Transverse colon (tissue), 4 donors: ENCODE measurements at places on chromosomes 4 and X. TPM values are rescaled to one million over a fixed set of nuclear protein-coding genes. Genes with fewer than 3 reads are reported as not detected.

The NUP62CL gene
- total RNA-seq = 6.4 TPM

The ETFDH gene
- 120 TPM for total RNA-seq

The SLC26A1 gene
- total RNA-seq = 4.1 TPM

The GUCY2F gene
- total RNA-seq = not detected

The NUDT10 gene
- total RNA-seq = not detected

The FHIP1A gene
- total RNA-seq = 40.8 TPM

The ARR3 gene
- total RNA-seq = not detected

The ZCCHC18 gene
- total RNA-seq = 0.95 TPM

The CTAG2 gene
- total RNA-seq = not detected

The HPSE gene
- total RNA-seq = 0.75 TPM

The ADH7 gene
- not detected for total RNA-seq

The CT45A6 gene
- total RNA-seq = not detected

The SPARCL1 gene
- 138 TPM for total RNA-seq

The FGA gene
- not detected for total RNA-seq

DNA sequence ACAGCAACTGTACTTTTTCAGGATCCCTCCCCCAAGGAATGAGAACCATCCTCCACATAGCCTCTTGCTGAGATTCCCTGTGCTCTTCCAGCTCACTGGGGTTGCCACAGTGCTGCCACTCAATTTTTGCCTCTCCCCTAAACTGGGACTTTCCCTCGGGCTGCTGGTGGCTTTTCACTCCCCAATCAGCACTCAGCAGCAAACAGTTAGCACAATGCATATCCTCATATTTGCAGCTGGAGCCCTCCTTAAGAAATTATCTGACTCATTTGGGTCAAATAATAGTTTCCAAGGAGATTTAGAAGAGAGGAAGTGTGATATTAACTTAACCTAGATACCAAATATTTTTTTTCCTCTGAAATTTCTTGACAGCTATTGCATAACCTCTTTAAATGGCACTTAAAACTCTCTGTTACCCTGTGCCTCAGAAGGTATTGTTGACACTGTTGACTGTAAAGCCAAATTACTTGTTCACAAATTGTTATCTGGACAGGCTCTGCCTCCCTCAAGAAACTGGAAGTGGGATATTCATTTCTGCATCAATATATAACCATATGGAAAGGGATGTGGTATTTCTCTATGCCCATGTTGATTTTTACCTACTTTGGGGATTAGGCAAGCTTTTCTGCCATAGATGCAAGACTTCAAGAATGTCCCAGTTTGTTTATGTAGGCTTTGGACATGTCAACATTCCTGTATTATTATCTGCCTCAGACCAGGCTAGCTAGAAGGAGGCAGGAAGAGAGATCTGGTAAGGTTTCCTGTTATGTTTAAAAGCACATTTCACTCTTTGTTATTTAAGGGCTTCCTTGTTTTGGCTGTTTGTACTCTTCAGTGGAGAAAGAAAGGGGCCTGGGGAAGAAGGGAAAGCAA is 58.0 kb downstream of the SEPTIN11 start:
- no peak for DNase-seq

GRCh38 chr4:133997436-133997835 is 204.2 kb downstream of the PABPC4L start:
- DNase-seq = no peak

DNA sequence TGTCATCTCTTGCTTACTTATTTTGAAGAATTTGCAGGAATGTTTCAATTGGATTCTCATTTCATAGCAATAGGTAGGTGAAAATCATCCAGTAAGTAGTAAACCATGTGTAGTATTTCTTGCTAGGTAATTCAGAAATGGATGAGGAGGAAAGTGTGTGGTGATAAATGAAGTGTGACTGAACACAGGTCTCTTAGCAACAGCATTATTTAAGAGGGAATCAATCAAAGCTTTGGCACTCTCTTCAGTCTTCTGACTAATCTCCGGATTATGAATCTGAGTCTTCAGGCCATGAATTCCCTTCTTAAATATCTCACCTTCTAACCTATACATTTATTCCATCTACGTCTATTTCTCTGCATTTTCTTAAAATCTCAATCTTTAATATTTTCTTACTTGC is 55.8 kb upstream of the ARHGAP24 start:
- no peak for DNase-seq

DNA sequence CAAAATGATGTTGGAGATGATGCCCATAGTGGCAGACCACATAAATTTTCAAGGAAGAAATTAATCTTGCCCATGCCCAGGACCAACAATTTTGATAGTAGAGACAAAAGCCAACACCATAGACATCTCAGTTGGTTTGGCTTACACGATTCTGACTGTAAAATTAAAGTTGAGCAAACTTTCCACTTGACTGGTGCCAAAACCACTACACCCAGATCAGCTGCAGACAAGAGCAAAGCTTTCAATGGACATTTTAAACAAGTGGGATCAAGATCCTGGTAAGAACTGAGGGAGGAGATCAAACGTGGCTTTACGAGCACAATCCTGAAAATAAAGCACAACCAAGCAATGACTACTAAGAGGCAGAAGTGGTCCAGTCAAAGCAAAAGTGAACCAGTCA is 90.7 kb downstream of the PAPSS1 start:
- DNase-seq = no peak

DNA sequence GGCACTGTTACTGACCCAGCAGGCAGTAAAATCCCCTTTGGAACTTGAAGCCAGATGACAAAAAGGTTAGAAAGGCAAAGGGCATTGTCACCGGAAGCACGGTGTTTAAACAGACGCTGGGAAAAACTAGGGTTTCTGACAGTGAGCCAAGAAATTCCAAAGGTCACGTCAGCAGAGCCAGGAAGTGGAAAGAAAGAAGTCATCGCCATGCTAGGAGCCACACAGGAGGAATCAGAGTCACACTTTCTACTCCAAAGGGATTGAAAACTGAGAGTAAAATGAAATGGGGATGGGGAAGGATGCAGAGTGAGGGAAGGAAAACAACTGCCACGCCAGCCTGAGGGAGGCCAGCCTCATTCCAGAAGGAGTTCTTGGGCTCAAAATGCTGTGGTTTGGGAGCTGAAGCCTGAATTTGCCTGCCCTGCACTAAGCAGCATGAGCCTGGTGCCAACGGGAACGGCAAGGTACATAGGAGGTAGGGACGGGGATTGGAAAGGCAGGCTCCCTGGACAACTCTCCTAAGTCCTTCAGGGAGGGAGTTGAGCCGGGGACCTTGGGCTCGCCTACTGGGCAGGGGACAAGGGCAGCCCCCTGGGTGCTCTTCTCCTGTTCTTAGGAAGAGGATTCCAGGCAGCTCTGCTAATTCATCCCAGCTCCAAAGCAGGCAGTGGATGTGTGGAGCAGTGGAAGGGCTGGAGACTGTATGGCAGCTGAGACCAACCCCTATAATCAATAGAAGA is 66.8 kb downstream of the SOWAHB start:
- DNase-seq = peak; percentile 79

DNA sequence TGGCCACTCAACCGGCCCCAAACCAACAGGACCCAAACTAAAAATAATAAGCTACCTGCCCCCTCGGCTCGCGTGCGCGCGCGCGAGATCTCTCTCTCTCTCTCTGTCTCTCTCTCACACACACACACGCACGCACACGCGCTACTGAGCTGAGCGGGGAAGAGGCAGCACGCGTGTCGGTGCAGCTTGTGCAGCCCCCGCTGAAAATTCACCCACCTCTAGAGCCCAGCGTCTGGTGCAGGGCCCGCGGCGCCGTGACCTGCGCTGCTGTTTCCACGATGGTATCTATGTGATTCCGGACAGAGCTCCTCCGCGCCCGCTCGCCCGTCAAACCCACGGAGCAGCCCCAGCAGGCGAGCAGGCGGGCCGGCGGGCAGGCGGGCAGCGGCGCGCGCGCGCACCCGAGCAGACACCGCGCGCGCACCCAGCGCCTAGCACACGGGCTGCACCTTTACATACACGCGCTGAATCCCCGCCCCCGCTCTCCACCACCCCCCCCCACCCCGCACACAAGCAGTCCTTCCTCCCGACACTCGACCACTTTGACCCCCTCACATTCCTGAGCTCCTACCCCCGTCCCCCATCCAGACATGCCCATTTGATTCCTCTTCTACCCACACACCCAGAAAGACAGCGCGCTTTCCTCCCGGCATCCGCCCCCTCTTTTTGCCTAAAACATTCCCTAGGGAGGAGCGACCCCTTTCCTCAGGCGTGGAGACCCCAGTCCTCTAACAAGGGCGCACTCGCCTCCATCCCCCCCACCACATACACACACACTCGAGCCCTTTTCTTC is 1.0 kb downstream of the SLITRK4 start:
- no peak for DNase-seq

DNA sequence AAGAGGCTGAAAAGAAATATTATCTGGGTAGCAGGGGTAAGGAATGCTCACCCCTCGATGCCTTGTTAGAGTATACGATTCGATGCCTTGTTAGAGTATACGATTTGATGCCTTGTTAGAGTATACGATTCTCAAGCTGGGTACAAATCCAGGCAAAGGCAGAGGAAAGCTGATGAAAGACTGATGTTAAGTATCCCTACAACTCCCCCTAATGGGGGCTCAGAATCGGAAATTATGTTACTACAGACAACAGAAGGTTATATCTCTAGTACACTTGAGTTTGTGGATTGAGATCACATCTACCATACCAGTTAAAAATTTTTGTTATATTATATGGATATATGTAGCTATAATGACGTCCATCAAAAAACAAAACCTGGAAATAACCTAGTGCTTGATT is 4.8 kb downstream of the LRRC66 start:
- no peak for DNase-seq

- DNase-seq = no peak
Measured at GRCh38 chr4:95957759-95958158, 117.9 kb downstream of the PDHA2 start.

GRCh38 chr4:89382439-89382838 is 74.8 kb upstream of the GPRIN3 start:
- DNase-seq = no peak

- DNase-seq = no peak
Measured at GRCh38 chr4:7800410-7800809, 139.3 kb downstream of the AFAP1 start.

DNA sequence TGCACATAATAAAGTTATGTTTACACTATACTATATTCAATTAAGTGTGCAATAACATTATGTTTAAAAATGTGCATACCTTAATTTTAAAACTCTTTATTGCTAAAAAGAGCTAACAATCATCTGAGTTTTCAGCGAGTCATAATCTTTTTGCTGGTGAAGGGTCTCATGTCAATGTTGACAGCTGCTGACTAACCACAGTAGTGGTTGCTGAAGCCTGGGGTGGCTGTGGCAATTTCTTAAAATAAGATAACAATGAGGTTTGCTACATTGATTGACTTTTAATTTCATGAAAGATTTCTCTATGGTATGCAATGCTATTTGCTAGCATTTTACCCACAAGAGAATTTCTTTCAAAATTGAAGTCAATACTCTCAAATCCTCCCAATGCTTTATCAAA is 58.6 kb downstream of the C4orf46 start:
- no peak for DNase-seq

DNA sequence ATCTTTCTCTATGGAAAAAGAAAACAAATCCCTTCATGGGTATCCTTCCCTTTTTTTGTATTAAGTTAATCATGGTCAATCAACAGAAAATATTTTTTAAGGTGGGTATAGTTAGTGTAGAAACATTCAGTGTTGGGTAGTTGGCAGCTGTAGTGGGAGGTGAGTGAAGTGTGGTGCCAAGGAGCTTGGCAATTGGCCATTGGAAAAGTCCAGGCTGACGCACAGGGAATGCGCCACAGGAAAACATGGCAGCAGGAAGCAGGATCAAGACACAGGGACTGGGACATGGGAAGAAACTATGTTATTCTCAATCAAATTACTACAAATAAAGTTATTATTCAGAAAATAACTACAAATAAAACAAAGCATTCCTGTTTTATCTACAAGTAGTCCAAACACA is 20.0 kb downstream of the PALLD start:
- no peak for DNase-seq

DNA sequence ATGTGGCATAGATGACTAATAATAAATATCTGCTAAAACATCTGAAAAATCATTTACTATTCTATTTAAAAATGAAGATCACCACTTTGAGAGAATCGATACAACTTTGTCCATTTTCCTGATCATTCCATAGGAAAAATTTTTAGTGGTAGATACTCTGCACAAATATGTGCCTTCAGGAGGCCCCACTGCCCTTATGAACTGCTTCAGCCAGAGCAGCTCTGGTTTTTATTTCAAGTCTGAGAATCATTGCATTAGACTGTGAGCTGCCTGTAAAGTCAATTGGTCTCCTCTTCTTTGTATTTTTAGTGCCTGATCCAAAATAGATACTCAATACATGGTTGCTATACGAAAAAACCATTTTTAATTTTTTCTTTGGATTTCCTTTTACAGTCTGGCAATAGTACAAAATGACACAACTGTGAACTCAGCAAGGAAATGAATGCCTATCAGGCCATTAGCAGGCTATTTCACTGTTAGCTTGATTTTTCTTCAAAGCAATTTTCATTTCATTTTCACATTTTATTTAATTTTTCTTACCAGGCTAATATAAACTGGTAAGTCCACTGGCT is 69.1 kb downstream of the SHISA3 start:
- no peak for DNase-seq

- no peak for DNase-seq
Measured at GRCh38 chrX:67587946-67588624, 44.3 kb downstream of the AR start.

DNA sequence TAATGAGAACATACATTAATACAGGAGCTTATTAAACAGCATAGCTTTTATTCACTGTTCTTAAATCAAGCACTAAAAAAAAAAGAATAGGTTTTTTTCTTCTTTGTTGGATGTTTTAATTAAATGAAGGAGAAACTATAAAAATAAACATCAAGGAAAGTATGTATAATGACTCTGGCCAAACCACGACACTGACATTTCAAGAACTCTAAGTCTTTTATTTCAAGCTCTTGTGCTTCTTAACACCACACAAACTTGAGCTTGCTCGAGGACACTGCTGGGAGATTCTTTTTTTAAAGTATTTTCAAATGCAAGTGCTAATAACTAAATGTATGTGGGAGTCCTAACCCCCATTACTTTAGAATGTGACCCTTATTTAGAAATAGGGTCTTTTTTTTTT is 204.9 kb upstream of the PPARGC1A start:
- DNase-seq = no peak

GRCh38 chr4:128979934-128980333 is 113.4 kb downstream of the SCLT1 start:
- no peak for DNase-seq

GRCh38 chrX:10513974-10514373 is 106.4 kb downstream of the MID1 start:
- no peak for DNase-seq

GRCh38 chr4:169622566-169622965 is 2.2 kb downstream of the CLCN3 start:
- no peak for DNase-seq
